A673 (cell line): ENCODE measurements at places on chromosomes 3 and 15. TPM values are rescaled to one million over a fixed set of nuclear protein-coding genes. Genes with fewer than 3 reads are reported as not detected.

DNA sequence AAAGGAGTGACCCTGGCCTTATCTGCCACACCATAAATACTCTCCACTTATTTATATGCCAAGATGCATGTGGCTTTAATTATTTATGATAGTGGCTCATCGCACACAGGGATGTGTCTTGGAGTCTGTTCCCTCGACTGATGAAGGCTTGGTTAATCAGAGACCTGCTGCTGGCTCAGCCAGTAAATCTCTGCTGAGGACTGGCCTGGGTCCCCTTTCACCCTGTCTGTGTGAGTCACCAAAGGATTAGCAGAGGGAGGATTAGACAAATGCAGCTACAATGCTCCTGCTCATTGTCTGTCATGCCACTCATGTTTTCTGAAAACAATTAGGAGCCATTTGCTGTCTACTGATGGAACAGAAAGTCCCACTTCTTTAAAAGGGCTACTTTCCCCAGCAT, 226.8 kb downstream of the NTRK3 start:
- H3K27me3 ChIP-seq = no peaks in the 10 kb centered on the region
- H3K4me1 ChIP-seq = no peaks in the 10 kb centered on the region
- H3K4me3 ChIP-seq = no peak overlapping the region
- no peaks in the 10 kb centered on the region for H3K36me3 ChIP-seq
- no peak overlapping the region for H3K27ac ChIP-seq
- DNase-seq = no peak

Gene THAP10
- 6.2 and 6.6 TPM in 2 replicates for total RNA-seq

- no peak overlapping the region for H3K27ac ChIP-seq
- no peaks in the 10 kb centered on the region for H3K36me3 ChIP-seq
- no peak overlapping the region for H3K4me3 ChIP-seq
- no peaks in the 10 kb centered on the region for H3K27me3 ChIP-seq
Observed at GRCh38 chr3:16305111-16305541, 40.1 kb downstream of the OXNAD1 start.

DNA sequence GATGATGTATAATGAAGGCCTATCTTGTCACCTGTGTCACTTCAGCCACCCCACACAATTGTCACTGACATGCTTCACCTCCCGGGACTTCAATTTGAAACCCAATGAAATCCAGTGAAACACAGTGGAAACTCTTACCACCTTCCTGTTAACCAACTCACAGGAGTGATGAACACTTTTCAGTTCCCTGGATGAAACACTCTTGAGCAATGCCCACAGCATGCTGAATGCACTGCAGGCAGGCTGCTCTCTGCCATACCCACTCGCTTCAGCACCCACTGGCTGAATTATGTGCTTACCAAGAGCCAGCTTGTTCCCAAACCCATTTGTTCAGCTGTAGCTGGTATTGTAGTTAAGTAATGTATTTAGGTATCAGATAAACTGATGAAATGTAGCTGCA, 47.0 kb downstream of the MAP2K1 start:
- H3K27ac ChIP-seq = no peak overlapping the region
- H3K4me1 ChIP-seq = peaks cover 6% of the 10 kb centered on the region
- H3K27me3 ChIP-seq = no peaks in the 10 kb centered on the region
- no peak for DNase-seq

DNA sequence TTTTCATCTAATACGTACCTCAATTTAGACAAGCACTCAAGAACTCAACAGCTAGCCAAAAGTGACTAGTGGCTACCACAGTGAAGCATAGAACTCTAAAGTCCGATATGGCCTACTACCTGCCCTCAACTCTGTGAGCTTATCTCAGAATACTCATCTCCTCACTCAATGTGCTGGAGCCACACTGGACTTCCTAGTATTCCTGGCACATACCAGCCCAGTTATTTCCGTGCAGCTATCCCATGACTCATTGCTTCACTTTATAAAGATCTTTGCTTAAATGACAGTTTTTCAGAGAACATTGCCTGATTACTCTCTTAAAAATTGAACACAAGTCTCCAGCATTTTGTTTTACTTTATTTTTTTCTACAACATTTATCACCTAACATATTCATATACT, 524.7 kb downstream of the PYDC2 start:
- no peak overlapping the region for H3K4me3 ChIP-seq
- no peak overlapping the region for H3K27ac ChIP-seq
- H3K27me3 ChIP-seq = no peaks in the 10 kb centered on the region
- H3K4me1 ChIP-seq = no peaks in the 10 kb centered on the region
- H3K36me3 ChIP-seq = no peaks in the 10 kb centered on the region

DNA sequence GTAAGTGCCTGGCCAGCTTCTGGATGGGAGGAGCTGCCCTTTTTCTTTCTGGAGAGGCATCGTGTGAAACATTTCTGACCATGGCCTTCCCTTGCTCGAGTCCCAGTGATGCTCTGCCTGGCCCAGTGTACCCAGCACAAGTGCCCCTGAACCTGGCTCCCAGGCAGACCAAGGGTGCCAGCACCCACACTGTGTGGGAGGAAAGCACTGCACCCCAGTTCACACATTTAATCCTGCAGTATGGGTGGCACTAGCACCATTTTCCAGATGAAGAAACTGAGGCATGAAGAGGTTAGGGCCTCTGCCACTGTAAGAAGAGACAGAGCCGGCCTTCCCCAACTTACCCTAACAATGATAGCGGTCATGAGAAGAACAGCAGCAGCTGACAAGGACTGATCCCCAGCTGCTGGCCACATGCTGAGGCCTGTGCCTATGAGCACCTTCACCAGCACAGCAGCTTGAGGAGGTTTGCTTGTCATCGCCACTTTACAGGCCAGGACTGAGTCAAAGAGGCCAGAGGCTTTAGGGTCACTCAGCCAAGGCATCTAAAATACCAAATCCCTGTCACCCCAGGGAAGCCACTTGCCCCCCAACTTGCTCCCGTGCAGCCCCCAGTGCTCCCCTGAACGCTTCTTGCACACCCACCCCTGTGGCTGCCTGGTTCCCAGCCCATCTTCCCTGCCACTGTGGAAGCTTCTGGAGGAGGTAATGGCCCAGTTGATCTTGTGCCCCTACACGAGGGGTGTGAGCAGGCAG, 15.0 kb downstream of the PRR23E start:
- no peak overlapping the region for H3K4me3 ChIP-seq
- no peaks in the 10 kb centered on the region for H3K4me1 ChIP-seq
- H3K27ac ChIP-seq = no peak overlapping the region

Gene MAP6D1
- 5.0 and 5.9 TPM in 2 replicates for total RNA-seq

DNA sequence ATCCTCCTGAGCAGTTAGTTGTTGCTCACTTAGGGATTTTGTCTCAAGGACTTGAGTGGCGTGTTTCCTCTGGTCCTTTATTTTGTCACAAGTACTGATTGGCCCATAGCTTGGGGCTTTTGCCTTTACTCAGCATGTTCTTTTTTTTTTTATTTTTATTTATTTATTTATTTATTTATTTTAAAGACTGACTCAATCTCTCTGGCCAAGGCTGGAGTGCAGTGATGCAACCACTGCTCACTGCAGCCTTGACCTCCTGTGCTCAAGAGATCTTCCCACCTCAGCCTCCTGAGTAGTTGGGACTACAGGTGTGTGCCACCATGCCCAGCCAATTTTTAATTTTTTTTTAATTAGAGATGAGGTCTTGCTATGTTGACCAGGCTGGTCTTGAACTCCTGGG, 223.9 kb upstream of the TPM1 start:
- H3K4me1 ChIP-seq = no peaks in the 10 kb centered on the region
- no peak for DNase-seq
- H3K27me3 ChIP-seq = no peaks in the 10 kb centered on the region

GRCh38 chr3:58996730-58997129, 53.1 kb downstream of the CFAP20DC start:
- H3K4me1 ChIP-seq = no peaks in the 10 kb centered on the region
- no peak overlapping the region for H3K4me3 ChIP-seq
- no peak overlapping the region for H3K27ac ChIP-seq
- DNase-seq = no peak

Gene GRK7
- total RNA-seq = not detected in 2 replicates

DNA sequence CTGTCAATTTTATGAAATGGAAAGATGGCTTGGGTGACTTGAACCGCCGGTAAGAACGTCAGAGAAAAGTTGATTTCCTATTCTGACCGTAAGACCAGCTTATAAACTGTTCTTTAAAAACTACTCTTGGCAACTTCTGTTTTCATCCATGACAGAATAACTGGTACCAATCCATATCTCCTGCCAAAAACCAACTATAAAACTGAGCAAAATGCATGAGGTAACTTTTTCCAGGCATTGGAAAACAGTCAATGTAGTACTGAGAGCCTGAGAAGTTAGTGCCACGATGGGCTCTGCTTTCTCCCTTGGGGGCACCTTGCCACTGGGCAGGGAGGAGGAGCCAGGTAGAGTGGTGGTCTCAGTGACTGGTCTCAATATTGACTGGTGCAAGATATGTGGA, 615.2 kb upstream of the TBL1XR1 start:
- H3K27ac ChIP-seq = no peak overlapping the region
- H3K27me3 ChIP-seq = no peaks in the 10 kb centered on the region
- DNase-seq = no peak
- no peaks in the 10 kb centered on the region for H3K36me3 ChIP-seq
- no peak overlapping the region for H3K4me3 ChIP-seq

Gene PLCB2
- total RNA-seq = 5.6 and 6.6 TPM in 2 replicates
